ENCODE measurements at places on chromosomes 5 and 9.

- peak; percentile 43 for DNase-seq
Observed at GRCh38 chr9:83965350-83966208, 14.4 kb downstream of the HNRNPK start.

DNA sequence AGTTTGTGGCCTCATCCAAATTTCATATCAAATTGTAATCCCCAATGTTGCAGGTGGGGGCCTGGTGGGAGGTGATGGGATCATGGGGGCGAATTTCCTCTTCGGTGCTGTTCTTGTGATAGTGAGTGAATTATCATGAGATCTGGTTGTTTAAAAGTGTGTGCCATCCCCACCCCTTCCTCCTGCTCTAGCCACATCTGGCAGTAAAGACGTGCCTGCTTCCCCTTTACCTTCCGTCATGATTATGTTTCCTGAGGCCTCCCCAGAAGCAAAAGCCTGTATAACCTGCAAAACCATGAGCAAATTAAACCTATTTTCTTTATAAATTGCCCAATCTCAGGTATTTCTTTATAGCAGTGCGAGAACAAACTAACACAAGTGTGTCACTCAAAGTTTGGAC, 71.0 kb upstream of the MOCS2 start:
- no peak for DNase-seq

DNA sequence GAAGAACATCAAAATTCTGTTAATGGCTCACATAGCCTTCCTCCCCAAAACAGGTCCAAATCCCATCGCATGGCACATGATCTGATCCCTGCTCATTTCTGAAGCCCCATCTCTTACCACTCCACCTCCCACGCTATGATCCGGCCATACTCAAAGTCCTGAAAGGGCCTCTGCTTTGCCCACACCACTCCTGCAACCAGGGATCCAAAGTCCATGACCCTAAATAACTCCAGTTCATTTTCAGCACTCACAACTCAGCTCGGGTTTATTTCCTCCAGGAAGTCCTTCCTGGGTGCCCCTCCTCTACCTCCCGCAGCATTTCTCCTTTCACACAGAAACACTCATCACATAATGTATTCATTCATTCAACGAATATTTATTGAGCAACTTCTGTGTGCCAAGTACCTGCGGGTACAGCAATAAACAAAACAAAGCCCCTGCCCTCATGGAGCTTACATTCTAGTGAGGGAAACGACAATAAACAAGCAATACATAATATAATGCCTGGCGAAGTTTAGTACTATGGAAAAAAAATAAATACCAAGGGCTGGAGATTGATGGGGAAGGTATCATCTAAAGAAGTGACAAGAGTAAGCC, 2.7 kb downstream of the TTLL11 start:
- DNase-seq, result no peak

- no peak for DNase-seq
Observed at GRCh38 chr5:93582167-93582462, 907 bp upstream of the NR2F1 start.

DNA sequence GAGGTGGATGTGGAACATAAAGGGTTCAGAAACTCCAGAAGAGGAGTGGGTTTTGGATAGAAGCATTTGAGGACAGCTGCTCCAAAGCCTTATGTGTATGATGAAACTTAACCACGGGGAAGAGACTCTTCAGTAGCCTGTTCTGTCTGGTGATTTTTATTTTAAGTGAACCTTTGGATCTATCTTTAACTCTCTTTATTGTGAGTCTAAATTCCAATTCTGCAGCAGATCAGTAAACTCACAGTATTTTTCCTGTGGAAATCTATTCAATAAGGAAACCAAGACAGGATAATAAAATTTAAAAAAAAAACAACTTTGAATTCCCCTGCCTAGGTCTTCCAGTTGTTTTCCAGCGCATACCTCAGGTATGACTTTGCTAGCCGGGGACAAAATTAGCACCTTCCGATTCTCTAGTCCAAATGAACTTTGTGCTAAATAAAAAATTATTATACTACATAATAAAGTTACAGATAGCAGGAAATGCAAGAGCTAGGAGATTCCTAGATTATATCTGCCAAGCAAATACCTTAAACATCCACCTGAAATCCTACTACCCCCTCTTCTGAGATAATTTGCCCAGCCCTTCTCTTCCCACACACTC, 101.9 kb downstream of the NLN start:
- no peak for DNase-seq

All from lower leg skin (tissue), 4 donors.